ENCODE measurements at places on chromosomes 5 and 9. TPM values are rescaled to one million over a fixed set of nuclear protein-coding genes. Genes with fewer than 3 reads are reported as not detected.

- no peak for DNase-seq
Observed at GRCh38 chr9:118785456-118785855, 583.8 kb downstream of the BRINP1 start.

- no peak for DNase-seq
Observed at GRCh38 chr5:40578501-40579451, 100.9 kb upstream of the PTGER4 start.

Gene NEURL1B
- total RNA-seq: 5.4 TPM

Gene SMIM33
- not detected for total RNA-seq

Gene UHRF2
- total RNA-seq: 46.6 TPM

Gene SLC34A1
- not detected for total RNA-seq

GRCh38 chr9:128285033-128285784 lies 9.1 kb downstream of the SWI5 start:
- DNase-seq: no peak

DNA sequence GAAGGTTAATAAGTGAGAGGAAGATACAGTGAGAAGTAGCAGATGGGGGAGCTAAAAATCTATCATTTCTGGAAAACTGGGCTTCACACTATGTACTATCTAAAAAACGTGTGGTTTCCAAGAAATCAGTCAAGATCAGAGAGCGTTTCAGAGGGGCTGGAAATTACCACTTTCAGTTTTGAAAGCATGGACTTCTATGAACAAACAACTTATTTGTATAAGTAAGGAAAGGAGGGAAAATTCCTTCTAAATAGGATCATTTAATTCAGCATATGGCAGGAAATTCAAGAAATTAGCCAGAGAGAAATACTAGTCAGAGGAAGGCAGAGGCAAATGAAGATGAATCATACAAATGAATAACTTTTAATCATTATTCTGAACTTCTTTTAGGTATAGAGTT lies 11.3 kb downstream of the TNC start:
- DNase-seq: no peak

DNA sequence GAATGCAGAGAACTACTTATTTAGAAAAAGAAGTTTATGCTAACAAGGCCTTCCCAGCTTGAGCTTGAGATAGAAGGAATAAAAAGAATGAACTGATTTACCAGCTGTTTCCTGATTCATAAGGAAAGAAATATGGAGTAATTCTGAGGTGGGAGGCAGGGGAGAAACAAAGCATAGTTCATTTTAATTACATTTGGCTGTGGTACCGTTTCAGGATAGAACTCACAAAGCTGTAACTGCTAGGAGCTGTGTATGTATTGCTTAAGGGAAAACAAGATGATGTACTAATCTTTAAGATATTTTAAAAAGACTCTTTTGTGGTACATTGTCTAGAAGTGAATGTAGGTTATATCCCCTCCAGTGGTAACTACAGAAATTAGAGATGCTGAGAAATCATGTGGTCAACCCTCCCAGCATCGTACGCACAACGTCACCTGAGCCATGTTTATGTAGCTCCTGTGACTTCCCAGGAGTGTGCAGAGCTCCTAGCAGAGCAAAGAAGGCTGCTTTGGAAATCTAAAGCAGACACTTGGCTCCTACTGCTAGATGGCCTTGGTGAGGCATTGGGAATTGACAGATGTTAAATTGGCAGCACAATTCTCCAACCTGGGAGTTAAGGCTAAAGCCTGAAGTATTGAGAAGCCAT lies 208.3 kb upstream of the VLDLR start:
- DNase-seq: no peak

Gene FCN1
- total RNA-seq: not detected

DNA sequence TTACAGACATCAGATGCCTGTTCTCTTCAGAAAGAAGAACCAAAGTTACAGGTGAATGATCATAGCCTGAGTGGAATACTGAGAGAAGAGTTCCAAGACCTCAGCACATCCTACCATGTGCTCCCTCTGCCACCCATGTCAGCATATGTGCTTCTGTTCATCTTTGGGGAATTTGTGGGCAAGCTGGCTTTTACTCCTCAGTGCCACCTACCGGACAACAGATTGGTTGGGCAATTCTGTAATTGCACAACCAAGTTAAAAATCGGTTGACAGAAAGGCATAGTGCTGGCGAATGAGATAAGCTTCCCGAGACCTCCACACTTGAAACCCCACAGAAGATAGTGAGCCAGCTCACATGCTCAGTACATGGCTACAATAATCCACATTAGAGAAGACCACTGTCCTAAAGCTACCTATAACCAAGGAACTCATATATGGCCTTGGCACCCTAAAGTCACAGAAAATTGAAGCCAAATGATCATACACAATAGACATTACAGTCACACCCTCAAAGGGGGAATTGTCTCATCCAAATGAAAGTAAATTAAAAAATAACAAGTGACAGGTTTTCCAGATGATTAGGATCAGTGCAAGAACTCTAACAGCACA lies 1238.0 kb upstream of the NUDT12 start:
- no peak for DNase-seq

Gene CAMSAP1
- total RNA-seq: 27.7 TPM

DNA sequence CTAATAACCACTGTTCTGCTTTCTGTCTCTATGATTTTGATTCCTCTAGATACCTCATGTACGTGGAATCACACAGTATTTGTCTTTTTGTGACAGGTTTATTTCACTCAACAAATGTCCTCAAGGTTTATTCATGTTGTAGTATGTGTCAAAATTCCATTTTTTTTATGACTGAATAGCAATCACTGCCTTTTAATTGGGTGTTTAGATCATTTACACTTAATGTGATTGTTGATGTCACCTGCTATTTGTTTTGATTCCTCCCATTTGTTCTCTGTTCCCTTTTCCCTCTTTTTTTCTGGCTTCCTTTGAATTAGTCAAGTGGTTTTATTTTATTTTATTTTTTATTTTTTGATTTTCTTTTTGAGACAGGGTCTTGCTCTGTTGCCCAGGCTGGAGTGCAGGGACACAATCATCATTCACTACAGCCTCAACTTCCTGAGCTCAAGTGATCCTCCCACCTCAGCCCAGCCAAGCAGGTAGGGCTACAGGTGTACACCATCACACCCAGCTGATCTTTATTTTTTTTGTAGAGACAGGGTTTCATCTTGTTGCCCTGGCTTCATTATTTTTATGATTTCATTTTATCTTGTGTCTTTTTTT lies 41.6 kb downstream of the LHX3 start:
- DNase-seq: no peak

Gene AK6
- 32.5 TPM for total RNA-seq
